Stimulated activated CD4-positive, alpha-beta T cell treated with anti-CD3 and anti-CD28 coated beads, Interleukin-1b, Interleukin-23, amount 100 ng/mL, for 24 hours (primary cell): ENCODE measurements at places on chromosomes 7 and 10.

DNA sequence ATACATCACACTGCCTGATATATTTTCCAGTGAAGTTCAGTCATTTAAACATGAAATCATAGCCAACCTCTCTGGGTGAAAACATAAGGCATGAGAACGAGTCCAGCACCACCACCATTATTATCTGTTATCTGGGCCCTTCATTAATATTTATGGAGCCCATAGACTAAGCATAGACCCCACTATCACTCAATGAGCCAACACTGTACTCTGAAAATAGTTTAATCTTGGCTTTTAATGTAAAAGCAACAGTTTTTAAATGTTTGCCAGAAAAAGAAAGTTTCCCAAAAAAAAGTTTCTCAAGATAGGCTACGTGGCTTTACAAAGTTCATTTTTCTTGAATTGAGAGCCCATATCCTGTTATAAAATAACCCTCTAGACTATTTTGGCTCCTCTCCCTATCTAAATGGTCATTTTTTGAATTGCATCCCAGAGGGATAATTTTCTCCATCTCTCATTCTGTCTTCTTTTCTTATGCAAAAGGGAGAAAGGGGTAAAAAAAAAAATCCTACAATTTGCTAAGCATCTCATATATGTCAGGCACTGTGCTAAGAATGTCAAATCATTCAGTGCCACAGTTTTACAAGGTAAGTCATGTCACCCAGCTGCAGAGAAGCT is 66.1 kb downstream of the FZD1 start:
- DNase-seq, result no peak

DNA sequence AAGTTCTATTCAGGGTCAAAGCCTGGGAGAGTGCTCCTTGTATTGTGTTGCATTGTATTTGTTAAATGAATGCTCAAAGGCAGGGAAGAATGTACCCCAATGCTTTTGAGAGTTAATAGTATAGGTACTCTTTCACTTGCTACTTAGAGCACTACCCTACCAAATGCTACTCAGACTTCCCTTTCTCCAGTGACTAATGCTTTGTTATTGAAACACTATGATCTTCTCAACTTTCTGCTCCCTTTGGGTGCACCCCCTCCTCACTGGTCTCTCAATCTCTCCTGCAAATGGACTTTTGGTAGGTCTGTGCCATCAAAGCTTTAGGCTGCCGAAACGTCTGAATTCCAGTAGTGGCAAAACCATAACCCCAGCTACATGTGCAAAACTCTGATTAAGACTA is 177.7 kb upstream of the AHR start:
- no peak for DNase-seq

DNA sequence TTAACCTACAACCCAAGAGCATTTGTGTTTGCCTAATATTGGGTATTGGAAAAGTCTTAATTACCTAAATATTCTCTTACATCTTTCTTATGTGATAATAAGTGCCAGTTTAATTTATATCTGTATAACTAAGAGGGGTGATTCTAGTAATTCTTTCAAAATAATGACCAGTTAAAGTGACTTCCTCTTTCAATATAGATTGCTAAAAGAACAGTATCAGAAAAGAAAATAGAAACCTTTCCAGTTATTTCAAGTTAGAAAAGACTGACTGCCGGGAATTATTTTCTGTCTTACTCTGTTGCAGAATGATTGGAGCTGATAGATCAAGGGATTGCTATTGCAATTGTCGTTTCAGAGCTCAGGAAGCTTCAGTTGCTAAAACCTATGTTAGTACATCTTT is 525.0 kb upstream of the SEMA3D start:
- DNase-seq, result no peak

- no peak for DNase-seq
Measured at GRCh38 chr10:109726473-109726872, 196.8 kb downstream of the XPNPEP1 start.

GRCh38 chr7:154672659-154673415 is 330.1 kb downstream of the PAXIP1 start:
- DNase-seq, result no peak

DNA sequence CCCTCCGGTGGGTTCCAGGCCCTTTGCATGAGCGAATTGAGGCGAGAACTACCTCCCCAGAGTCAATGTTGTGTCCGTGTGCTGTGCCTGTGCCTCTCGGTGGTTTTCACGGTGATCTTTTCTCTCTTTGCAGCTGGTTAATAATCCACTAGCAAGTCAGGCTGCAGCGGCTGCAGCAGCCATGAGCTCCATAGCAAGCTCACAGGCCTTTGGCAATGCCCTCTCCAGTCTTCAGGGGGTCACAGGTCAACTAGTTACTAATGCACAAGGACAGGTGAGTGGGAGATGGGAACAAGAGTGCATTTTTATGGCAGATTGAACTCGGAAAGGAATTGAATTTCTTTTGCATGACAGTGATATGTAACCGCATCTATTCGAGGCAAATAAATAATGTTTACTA is 159.7 kb upstream of the YAE1 start:
- no peak for DNase-seq
